ENCODE measurements at places on chromosomes 6 and 20. TPM values are rescaled to one million over a fixed set of nuclear protein-coding genes. Genes with fewer than 3 reads are reported as not detected.

The FAM83C gene
- not detected for total RNA-seq

The SULF2 gene
- total RNA-seq: 25.4 TPM

The PRL gene
- not detected for total RNA-seq

The OLIG3 gene
- not detected for total RNA-seq

The SLC13A3 gene
- 0.12 TPM for total RNA-seq

The GRM1 gene
- total RNA-seq: 0.04 TPM

The INSM1 gene
- total RNA-seq: not detected

The ACAT2 gene
- total RNA-seq: 25.5 TPM

The PAQR8 gene
- 0.92 TPM for total RNA-seq

The TNFRSF21 gene
- 30.0 TPM for total RNA-seq

The COL11A2 gene
- total RNA-seq: 0.72 TPM

The DEFB132 gene
- total RNA-seq: not detected

The FOXA2 gene
- total RNA-seq: 14.3 TPM

The ULBP2 gene
- 4.6 TPM for total RNA-seq

The IL17A gene
- not detected for total RNA-seq

The NEDD9 gene
- 43.6 TPM for total RNA-seq

The FOXS1 gene
- 1.6 TPM for total RNA-seq

The ZNF318 gene
- total RNA-seq: 6.5 TPM

The PPP1R14C gene
- total RNA-seq: 1.4 TPM

The APOBEC2 gene
- total RNA-seq: not detected

The VWA7 gene
- 2.0 TPM for total RNA-seq

The BPI gene
- total RNA-seq: not detected

The NMBR gene
- total RNA-seq: not detected

The DLK2 gene
- 6.4 TPM for total RNA-seq

The FAM184A gene
- not detected for total RNA-seq

The EPHA7 gene
- 0.04 TPM for total RNA-seq

The ZNF831 gene
- total RNA-seq: not detected

The CST2 gene
- not detected for total RNA-seq

The LGSN gene
- 4.8 TPM for total RNA-seq

The DACT2 gene
- total RNA-seq: 0.40 TPM

The OR2H1 gene
- not detected for total RNA-seq

The FHL5 gene
- total RNA-seq: not detected

The EFCAB8 gene
- total RNA-seq: not detected

The KHDC1 gene
- total RNA-seq: 4.0 TPM

The GHRH gene
- total RNA-seq: not detected

The KCNG1 gene
- total RNA-seq: 18.8 TPM

The ANGPT4 gene
- 0.03 TPM for total RNA-seq

The MANEA gene
- 3.2 TPM for total RNA-seq

The TUBB gene
- 1,021 TPM for total RNA-seq

The PSORS1C2 gene
- total RNA-seq: not detected

The ENPP5 gene
- total RNA-seq: not detected

The COL10A1 gene
- total RNA-seq: not detected

The SNHG17 gene
- 188 TPM for total RNA-seq

The SALL4 gene
- 1.3 TPM for total RNA-seq

The TSPYL1 gene
- 35.2 TPM for total RNA-seq

The CGAS gene
- 7.5 TPM for total RNA-seq

The ADTRP gene
- total RNA-seq: 0.37 TPM

The TMEM200A gene
- 0.08 TPM for total RNA-seq

The DNAH8 gene
- not detected for total RNA-seq

The CASS4 gene
- 0.06 TPM for total RNA-seq

The MUCL3 gene
- total RNA-seq: not detected

The TAF11 gene
- total RNA-seq: 19.3 TPM

The NKAPL gene
- not detected for total RNA-seq
